Heart left ventricle (tissue), 16 donors: ENCODE measurements at places on chromosomes 6 and 20. TPM values are rescaled to one million over a fixed set of nuclear protein-coding genes. Genes with fewer than 3 reads are reported as not detected.
A peak's percentile ranks its signal among the peaks of the same experiment; 100 is the strongest.

- DNase-seq: no peak
These were observed 118.4 kb downstream of the MRPL14 start for GRCh38 chr6:44008821-44009370.

DNA sequence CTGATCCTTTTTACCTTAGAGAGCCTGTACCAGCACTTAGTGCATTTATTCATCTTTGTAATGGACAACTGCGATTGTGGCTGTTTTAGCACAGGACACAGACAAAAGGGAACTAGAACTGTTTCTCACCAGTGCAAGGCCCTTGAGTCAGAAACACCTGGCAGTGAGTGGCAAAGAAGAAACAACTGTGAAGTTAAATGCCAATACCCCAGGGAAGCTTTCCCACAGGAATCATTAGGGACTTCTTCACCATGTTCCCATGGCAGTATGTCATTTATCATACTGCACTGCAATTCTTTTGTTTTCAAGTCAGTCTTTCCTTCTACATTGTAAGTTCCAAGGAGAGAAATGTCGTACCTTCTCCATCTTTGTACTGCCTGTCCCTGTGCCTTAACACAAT is 28.6 kb upstream of the CDYL start:
- no peak for DNase-seq

DNA sequence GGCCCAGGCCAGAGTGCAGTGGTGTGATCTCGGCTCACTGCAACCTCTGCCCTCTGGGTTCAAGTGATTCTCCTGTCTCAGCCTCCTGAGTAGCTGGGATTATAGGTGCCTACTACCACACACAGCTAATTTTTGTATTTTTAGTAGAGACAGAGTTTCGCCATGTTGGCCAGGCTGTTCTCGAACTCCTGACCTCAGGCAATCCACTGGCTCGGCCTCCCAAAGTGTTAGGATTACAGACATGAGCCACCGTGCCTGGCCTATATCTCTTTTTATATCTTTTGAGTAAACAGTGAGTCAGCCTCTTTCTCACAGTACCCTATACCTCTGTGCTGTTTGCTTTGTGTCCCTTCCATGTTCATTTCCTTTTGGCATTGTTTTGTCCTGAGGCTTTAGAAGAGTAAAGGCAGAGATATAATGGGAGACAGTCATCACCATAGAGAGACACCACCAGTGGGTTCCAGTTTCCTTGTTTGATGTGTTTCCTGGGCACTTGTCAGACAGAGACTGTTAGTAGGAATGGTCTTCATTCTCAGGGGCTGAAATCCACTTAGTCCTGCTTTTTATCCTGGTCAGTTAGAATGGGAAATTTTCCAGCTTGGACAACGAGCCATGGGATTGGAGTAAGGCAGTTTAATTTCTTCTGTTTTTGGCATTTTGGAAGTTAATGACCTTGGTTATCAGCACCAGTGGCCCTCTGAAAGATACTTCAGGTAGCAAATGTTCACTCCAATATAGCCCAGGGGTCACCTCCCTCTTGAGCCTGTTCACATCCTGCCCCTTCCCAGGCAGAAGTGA is 32.2 kb upstream of the ASXL1 start:
- no peak for DNase-seq

- peak; percentile 67 for DNase-seq
These were observed 405 bp downstream of the RNF146 start for GRCh38 chr6:127266892-127267645.

- no peak for DNase-seq
These were observed 84.6 kb downstream of the DLL1 start for GRCh38 chr6:170206317-170206621.

DNA sequence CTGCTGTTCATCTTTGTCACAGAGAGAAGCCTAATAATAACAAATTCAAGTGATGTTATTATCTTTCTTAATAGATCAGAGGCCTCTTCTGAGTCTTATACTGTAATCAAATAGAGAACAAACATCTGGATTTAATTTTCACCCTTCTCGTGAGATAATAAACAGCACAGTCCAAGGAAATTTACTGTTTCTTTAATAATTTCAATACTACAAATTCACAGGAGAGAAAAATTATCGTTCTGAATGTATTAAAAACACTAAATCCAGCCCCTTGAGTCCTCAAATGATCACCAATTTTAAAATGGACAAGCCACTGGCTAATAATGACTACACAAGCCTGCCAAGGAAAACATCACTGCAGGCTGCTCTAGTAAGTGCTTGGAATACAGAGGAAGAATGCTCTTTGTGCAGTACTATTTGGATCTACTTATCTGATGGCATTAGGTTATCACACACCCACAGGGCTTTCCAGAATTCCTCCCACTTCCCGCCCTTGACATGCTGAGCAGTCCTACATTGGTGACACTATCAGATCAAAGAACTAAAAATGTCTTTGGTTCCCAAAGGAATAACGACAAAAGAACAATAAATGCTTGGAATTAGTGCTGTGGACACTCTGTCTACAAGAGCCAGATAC is 38.1 kb downstream of the SYNE1 start:
- peak; percentile 31 for DNase-seq

GRCh38 chr6:35417979-35418661 is 34.0 kb upstream of the FANCE start:
- DNase-seq: no peak

- no peak for DNase-seq
These were observed 119.7 kb upstream of the PRDM1 start for GRCh38 chr6:105966481-105966880.

DNA sequence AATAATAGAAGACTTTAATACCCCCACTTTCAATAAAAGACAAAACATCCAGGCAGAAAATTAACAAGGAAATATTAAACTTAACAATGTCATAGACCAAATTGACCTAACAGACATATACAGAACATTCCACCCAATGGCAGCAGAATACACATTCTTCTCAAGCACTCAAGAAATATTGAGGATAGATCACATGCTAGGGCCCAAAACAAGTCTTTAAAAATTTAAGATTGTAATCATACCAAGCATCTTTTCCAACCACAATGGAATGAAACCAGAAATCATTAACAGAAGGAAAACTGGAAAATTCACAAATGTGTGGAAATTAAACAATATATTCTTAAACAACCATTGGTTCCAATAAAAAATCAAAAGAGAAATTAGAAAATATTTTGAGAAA is 161.0 kb downstream of the COL12A1 start:
- no peak for DNase-seq

DNA sequence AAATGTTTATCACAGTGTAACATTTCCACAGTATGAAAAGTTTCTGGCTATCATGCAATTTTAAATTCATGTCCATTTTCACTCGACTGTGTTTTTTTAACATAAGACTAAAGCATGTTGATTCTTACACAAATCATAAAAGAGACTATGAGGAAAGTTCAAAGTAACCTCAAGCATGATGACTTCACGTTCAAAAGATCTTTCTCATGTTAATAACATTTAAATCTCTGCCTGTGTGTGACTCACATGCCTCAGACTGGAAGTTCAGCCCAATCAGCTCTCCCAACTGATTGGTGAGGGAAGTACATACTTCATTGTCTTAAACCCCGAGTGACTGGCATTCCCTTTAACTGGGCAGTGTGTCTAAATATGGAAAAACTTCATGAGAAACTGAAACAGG is 37.4 kb downstream of the ATXN1 start:
- DNase-seq: no peak

DNA sequence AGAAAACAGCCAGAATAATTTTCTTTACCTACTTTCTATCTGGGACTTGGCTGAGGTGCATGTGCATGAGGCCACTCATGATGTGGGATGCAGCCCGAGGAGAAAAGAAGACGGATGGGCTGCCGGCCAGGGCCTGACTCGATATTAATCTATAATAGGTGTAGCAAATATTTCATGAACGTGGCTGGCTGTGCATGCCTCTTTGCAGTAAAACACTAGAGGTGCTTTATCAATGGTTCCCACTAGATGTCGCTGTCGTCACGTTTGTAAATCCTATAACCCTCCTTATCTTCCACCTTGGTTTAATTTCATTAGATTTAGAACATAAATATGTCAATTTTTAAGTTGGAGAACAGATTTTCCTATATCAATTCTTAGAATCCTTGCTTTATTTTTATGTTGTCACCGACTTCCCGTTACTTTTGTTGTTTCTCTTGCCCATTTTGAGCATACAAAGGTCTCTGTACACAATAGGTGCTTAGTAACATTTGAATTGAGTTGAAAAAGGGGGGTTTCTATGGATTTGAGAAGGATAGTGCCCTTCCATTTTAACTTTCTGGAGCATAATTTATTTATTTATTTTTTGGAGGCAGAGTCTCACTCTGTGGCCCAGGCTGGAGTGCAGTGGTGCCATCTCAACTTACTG is 19.6 kb upstream of the FERMT1 start:
- DNase-seq: no peak

The SAMD3 gene
- 1.5 TPM for total RNA-seq

The AHI1 gene
- total RNA-seq: 17.1 TPM

The ASIP gene
- total RNA-seq: 12.4 TPM
